Islet precursor cell (in vitro differentiated cells): ENCODE measurements at places on chromosomes 13 and 19.

DNA sequence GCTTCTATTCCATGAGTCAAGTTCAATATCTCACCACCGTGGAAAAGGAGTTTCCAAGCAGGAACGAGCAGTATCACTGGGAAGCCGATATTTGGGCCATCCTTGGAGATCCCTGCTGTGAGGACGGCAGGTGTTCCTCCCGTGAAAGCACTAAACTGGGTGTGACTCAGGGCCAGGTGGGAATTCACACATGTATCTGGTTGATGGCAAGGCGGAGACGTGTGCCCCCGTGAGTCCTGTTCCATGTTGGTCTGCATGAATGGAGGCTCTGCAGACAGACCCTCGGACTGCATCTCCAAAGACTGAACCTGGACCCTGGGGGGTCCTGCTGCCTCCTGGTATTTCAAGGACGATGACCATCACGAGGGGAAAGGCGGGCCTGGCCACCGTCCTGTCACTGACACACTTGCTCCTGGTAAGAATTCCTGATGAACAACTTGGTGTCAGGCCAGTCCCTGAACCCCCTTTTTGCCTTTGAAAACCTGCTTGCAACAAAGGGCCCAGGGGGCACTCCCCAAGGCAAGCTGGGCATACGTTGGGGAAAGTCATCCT lies 22.8 kb upstream of the GAS6 start:
- peak; percentile 14 for DNase-seq

DNA sequence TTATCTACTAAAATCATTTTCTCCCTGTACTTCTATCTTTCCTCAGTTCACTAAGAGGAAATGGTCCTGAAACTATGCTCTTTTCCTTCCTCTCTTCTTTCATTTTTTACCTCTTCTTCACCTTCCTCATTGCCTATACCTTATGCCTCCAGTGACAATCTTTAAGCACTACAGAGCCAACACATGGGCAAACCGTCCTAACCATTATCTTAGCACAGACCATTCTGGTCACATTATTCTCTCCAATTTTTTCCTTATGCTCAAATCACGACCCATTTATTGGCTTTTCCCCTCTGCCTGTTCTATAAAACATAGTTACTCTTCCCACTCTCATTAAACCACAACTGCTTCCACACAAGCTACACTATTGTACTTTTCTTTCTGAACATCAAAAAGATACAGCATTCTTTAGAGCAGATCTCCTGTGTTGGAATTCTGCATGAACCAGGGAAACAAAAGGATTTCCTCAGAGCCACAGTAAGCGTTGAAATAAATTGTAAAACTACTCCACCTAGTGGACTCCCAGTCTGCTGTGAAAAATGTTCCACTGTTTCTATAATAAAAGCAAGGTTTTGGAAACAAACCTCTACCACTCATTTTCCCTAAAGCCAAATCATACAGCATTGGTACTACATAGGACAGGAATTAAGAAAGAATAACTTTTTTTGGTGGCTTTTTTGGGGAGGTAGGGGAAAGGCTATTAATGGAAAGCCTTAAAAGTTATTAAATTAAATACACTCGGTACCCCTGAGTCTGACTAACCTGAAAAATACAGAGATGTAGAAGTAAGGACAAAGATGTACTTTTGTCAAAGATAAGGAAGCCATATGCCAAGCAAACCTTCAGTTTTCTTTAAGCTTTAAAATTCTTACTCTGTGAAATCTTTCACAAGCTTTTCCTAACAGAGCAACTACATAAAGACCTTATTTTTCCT lies 19.5 kb downstream of the NUFIP1 start:
- DNase-seq, result no peak

GRCh38 chr19:48975947-48976847 lies 11.1 kb downstream of the FTL start:
- no peak for DNase-seq

GRCh38 chr13:108383667-108384066 lies 114.1 kb downstream of the TNFSF13B start:
- no peak for DNase-seq

- DNase-seq, result no peak
Measured at GRCh38 chr19:3382460-3383100, 16.2 kb downstream of the NFIC start.

DNA sequence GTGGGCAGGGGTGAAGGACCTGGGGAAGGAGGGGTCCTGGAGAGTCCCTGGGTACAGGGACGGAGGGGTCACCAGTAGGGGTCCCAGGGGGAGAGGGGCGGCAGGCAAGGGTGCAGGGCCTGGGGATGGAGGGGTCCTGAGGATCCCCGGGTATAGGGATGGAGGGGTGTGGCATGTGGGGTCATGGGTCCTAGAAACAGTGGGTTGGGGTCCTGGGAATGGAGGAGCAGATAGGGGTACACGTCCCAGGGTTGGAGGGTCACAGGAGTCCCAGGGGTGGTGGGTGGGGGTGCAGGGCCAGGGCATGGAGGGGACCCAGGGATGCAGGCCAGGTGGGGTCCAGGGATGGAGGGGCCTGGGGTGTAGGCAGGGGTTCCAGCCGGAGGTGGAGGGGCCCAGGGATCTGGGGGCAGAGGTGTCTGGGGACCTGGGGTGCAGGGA lies 1.4 kb downstream of the BTBD2 start:
- DNase-seq, result no peak

DNA sequence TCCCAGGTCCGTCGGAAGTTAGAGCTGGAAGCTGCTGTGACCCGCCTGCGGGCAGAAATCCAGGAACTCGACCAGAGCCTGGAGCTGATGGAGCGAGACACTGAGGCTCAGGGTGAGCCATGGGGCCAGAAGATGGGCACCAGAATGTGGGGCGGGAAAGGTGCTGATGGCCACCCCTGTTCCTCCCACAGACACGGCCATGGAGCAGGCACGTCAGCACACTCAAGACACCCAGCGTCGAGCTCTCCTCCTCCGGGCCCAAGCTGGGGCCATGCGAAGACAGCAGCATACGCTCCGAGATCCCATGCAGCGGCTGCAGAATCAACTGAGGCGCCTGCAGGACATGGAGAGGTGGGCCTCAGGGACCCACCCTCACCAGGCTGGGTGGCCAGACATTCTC lies 2.5 kb downstream of the HAUS5 start:
- no peak for DNase-seq

GRCh38 chr13:48731001-48731658 lies 77.4 kb downstream of the CYSLTR2 start:
- DNase-seq, result no peak

GRCh38 chr19:56301886-56302620 lies 12.6 kb downstream of the ZSCAN5A start:
- DNase-seq, result no peak

GRCh38 chr13:47216176-47216822 lies 319.4 kb upstream of the HTR2A start:
- peak; percentile 56 for DNase-seq

DNA sequence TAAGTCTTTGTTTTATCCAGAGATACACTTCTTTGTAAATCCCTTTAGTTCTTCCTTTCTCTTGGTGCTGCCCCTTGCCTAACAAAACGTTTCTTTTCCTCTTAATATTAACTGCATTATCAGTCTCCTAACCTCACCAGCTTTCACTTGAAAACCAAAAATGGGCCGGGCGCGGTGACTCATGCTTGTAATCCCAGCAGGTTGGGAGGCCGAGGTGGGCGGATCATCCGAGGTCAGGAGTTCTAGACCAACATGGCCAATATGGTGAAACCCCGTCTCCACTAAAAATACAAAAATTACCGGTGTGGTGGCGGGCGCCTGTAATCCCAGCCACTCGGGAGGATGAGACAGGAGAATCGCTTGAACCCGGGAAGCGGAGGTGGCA lies 329.8 kb upstream of the MIR17HG start:
- peak; percentile 62 for DNase-seq

DNA sequence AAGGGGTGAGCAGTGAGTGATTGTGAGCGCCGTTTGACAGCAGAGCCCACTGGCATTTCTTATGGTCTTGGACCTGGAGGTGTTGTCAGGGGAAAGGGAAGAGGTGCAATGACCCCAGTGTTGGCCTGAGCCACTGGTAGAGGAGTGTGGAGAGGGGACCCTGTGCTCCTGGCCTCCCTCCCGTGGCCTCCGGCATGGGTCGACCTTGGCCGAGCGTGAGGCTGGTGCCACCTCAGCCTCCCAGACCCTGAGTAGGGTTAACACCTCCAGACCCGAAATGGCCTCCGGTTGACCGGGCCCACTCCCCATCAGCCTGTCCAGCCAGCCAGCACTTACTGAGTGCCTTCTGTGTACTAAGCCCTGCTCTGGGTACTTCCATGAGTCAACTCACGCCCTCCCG lies 6.5 kb downstream of the TRAPPC5 start:
- DNase-seq, result no peak

DNA sequence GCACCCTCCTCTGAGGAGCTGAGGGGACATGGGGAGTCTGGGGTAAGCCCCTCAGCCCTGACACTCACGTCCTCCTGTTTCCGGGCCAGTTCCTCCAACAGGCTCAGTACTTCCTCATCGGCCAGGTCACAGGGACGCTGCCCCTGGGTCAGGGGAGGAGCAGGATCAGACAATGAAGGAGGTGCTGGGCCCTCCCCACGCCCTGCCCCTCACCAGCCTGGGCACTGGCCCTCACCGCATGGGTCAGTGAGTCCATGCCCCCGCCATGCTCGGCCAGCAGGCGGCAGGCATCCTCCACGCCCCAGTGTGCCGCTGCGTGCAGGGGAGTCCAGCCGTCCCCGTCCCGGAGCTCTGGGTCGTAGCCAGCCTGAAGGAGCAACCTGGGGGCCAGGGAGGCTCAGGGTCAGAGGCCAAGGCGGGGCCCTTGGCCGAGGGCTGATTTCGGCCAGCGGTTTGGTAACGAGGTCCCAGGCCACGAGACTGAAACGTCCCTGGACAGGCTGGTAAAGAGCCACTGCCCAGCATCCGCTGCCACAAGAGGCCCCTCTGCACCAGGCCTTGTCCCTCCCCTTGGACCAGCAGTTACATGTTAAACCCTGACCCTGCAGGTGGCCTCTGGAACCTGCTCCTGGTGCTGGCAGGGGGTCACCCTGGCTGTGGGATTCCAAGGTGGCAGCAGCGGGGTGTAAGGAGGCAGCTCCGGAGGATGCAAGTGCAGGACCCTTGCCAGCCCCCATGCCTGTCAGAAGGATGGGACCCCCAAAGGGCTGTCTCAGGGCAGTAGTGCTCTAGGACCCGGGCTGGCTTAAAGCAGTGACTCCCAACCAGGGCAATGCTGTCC lies 18.5 kb downstream of the PPP1R12C start:
- DNase-seq, result peak; percentile 50

DNA sequence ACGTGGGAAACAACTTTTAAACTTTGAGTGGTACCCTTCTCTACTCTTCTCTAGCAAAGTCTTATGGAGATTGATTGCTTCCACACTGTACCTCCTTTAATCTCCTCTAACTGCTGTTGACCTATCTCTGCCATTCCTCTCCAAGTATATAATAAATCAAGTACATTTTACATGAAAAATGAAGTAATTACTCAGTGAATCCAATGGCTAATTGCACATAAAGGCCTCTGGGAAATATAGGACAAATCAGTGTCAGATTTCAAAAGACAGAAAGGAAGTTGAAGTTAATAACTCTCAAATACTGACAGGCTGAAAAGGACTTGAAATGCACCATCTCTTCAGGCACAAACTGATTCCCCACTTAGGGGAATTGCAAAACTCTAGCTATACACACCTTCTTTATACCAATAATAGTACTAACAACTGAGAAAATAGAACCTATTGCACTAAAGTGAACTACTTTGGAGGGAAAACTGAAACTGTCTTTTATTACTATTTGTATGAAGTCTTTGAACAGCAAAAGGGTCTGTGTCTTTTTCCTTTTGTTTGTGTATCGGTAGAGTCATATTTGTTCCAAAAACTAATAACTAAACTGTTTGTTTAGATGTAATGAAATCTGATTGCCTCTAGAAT lies 701.1 kb downstream of the PCDH9 start:
- DNase-seq, result no peak

DNA sequence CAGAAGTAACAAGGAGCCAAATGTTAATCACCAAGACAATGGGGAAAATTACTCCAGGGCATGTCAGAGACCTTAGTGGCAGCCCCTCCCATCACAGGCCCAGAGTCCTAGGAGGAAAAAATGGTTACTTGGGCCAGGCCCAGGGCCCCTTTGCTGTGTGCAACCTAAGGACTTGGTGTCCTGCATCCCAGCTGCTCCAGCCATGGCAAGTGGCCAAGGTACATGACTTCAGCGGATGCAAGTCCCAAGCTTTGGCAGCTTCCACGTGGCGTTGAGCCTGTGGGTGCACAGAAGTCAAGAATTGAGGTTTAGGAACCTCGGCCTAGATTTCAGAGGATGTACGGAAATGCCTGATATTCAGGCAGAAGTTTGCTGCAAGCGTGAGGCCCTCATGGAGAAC lies 46.7 kb downstream of the OR10H4 start:
- DNase-seq, result no peak

GRCh38 chr19:10439588-10439987 lies 19.2 kb downstream of the PDE4A start:
- DNase-seq, result no peak

- DNase-seq, result peak; percentile 74
Measured at GRCh38 chr19:7916103-7916954, 1.7 kb downstream of the TGFBR3L start.

DNA sequence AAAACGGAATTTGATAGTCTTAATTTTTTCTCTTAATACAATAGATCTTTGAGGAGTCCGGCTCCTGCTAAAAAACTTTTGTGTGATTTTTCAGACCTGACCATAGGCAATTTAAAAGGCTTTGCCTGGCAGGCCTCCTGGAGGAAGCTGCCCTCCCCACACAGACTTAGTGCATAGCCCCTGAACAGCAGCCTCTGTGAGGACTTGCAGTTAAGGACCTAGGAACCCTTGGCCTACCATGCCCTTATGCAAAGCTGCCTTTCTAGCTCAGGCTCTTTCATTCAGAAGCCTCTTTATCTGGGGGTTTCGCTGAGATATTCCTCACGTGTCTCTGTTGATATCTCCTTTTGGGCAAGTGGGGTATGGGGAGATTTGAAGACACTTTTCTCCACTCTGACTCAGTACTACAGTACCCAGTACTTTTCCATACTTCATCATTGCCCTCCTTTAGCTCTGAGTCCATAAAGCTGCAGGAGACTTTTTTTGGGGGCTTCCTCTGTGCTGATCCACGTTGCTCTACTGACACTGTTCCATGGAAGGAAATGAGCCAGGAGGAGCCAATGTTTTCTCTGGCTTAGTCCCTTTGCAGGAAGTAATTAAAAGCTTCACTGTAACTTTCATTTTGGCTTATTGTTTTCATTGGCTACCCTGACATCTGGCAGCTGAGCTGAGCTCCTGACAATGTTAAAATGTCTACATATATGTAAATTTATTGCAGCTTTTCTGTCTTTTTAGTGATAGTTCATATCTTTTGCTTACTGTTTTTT lies 283.1 kb downstream of the TDRD3 start:
- DNase-seq, result no peak

DNA sequence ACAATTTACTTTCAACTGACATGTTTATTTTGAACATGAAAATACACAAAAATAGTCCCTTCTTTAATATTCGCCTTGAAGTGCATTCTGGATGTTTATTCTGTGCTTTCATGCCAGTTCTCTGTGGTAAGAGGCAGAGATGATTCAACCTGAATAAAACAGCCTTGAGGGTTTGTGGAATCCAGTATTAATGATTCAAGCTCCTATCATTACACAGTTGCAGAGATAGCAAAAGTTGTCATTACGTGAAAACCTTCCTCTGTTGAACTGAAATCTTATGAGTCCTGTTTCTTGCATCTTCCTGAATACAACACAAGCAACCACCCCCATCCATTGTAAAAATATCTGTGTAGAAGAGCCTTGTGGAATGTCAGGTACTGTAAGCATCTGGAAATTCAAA lies 142.3 kb upstream of the HTR2A start:
- DNase-seq, result no peak

- peak; percentile 70 for DNase-seq
Measured at GRCh38 chr19:10718205-10719196, 622 bp downstream of the DNM2 start.
